ENCODE measurements at places on chromosomes 6 and 20.

- no peak for DNase-seq
These were observed 87.6 kb downstream of the MYLK4 start for GRCh38 chr6:2663123-2663522.

GRCh38 chr6:38143191-38144150 is 323.9 kb downstream of the ZFAND3 start:
- DNase-seq: no peak

GRCh38 chr20:1816384-1817381 is 78.5 kb upstream of the SIRPA start:
- DNase-seq: no peak

DNA sequence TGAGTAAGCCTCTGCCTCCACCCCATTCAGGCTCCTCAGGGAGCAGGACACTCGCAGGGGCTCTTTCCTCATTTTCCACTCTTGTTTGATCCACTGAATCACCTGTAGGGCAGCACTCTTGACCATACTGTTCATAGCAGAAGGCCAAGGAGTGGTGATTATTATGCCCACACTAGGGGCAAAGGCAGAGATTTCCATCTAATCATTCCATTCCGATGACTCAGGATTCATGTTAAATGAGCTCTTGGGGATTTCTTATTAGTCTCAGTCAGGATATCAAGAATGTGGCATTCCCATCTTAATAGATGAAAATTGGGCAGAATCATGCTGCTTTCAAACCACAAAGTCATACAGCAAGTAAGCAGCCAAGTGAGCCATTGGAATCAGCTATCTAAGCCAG is 101.9 kb upstream of the MOCS1 start:
- no peak for DNase-seq

DNA sequence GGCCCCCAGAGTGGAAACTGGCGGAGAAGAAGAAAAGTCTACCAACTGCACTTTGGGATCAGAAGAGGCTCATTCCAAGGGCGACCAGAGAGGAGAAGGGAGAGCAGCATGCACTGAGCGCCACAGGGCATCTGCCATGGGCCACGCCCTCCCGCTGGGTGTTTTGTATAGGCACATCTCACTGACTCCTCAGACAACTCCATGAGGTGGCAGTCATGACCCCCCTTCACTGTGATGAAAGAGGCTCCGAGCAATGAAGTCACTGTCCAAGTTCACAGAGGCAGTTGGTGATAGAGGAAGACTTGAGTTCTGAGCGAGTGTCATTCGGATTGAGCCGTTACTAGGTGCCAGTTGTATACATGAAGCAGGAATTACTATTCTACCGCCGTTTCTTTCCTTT is 15.4 kb downstream of the BPIFB1 start:
- DNase-seq: no peak

DNA sequence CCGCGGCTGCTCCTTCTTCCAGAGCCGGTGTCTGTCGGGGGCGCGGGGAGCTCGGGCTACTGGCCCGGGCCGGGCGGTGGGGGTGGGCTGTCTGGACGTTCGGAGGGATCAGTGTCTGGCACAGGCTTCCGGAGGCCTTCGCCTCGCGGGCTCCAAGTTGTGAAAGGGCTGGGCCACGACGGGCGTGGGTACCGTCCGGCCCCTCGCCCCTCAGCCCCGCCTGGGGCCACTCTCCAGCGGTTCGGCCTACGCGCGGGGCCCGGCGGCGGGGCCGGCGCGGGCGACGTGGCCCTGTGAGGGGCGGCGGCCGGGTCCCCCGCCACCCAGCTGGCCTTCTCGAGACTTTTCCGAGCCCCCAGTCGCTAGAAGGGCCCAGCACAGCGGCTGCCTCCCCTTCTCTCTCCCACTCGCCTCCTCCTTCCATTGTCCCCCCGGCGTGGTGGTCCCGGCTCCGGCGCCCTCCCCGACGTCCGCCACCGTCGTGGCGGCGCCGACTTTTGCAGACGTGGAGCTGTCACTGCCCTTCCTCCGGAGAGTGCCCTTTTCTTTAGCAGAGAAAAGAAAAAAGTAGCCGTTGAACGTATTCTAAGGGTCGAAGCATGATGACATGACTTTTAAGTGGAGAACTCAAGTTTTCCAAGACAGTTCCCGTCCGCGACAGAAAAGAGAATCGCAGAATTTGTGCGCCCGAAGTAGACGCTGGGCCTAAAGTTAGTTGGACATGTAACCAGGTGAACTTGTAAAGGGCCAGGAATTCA is 571 bp downstream of the ITCH start:
- DNase-seq: peak; percentile 46

GRCh38 chr6:27601668-27602254 is 128.9 kb upstream of the ZNF184 start:
- no peak for DNase-seq

DNA sequence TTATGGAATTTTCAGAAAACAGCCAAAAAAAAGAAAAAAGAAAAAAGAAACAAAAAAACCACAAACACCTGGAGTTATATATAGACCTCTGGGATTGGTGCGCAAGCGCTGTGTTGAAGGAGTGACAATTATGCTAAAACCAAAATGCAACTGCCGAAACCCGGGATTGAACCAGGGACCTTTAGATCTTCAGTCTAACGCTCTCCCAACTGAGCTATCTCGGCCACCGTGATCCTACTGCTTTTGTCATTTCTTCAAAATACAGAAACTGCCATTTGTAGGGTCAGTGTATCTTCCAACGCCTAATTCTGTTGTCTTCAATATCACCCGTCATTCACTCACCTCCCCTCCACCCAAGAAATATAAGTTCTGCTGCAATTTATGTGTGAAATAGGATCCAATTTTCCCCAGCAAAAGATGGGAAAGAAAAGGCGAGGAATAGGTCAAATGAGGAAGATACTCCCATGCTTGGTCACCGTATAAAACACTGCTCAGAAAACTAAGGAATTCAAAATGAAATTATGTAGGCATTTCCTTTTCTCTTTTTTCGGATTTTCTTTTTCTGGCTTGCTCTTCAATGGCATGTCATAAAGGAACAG is 116.0 kb downstream of the TRIM27 start:
- DNase-seq: no peak

DNA sequence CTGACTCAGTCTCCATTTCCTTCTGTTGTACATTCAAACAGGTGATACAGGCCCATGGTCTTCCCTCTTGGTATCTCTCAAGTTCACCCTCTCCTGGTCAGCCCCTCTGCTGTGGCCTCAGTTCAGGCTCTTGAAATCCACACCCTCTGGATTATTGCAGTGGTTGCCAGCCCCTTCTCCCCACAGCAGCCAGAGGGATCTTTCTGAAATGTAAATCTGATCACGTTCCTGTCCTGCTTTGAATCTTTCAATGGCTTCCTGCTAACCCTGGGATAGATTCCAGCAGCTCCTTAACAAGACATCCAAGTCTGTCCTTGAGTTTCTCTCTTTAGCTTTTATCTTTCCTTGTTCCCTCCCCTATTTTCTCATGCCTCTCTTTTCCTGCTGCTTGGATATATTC is 22.2 kb downstream of the CHMP4B start:
- DNase-seq: no peak

- no peak for DNase-seq
These were observed 101.1 kb downstream of the DLGAP4 start for GRCh38 chr20:36407199-36407733.

DNA sequence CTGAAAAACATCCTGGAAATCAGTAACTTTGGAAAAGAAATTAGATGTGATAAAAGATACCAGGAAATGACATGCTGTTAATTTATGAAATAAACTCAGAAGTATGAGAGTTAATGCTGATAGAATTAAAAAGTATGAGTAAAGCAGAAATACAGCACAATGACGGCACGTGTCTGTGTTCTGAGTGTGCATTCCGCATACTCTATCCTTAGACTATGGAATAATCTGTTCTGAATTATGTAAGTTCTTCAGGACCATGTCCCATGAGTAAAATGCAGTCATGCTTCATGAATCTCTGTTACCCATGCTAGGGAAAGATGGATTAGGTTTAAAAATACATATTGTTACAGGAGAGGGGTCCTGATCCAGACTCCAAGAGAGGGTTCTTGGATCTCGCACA is 21.7 kb downstream of the HECA start:
- no peak for DNase-seq

- DNase-seq: no peak
These were observed 30.1 kb downstream of the HDDC2 start for GRCh38 chr6:125271486-125272159.

DNA sequence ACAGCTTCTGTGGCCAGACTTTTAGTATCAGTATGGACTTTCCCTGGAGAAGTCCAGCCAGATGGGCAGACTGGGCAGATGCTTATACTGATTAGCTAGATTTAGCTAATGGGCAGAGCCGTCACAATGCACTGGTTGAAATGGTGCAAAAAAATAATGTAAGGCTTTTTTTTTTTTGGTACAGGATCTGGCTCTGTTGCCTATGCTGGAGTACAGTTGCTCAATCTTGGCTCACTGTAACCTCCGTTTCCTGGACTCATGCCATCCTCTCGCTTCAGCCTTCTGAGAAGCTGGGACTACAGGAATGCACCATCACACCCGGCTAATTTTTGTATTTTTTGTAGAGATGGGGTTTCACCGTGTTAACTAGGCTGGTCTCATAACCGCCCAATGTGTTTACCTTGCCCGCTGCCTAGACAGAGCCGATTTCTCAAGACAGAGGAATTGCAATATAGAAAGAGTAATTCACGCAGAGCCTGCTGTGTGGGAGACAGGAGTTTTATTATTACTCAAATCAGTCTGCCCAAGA is 16.4 kb upstream of the KIFC1 start:
- no peak for DNase-seq

- no peak for DNase-seq
These were observed 143.3 kb upstream of the GPR6 start for GRCh38 chr6:109834595-109835437.

DNA sequence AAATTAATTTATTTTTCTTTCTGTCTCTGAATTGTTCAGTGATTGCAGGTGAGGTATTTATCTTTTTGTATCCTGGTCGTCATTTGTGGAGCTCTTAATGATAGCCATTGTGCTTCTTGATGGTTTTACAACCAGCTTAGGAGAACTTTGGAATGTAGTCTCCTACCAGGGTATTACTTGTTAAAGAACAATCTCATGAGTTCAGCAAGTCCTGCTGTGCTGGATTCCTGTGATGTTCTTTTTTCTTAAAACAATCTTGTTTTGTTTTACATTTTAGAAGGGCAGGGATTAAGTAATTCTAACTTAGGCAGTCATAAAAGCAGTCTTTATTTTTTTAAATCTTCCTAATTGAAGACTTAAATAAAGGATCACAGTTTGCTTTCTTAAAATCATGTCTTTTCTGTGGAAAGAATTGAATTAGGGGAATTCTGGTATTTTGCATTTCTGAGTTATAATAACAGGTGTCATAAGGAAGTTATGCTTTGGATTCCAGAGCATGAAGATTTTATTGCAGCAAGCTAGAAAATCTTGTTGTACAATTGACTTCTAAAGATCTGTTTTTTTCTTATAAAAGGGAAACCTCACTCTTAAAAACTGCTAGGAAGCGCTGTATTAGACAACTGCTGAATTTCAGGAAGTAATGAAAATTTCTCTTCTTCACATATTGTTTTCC is 23.7 kb downstream of the RIOK1 start:
- no peak for DNase-seq

DNA sequence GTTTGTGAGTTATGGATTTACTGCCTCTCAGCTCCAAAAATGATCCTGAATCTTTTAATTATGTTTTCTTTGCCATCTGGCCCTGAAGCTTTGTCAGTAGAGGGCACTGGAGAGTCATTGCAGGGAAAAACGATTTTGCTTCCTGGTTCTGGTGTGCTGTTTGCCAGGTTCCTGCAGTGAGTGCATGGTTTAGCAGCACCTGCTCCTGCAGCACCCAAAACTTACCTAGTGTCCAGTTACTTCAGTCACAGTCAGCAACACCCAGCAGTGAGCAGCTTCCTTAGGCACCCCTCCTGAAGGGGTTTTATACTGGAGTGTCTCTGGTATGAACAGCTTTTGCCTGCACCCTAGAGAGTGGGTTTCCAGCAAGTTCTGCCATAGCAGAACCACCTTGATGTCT is 6.0 kb upstream of the TRIM26 start:
- DNase-seq: no peak
